ENCODE measurements at places on chromosomes 1 and 21.

DNA sequence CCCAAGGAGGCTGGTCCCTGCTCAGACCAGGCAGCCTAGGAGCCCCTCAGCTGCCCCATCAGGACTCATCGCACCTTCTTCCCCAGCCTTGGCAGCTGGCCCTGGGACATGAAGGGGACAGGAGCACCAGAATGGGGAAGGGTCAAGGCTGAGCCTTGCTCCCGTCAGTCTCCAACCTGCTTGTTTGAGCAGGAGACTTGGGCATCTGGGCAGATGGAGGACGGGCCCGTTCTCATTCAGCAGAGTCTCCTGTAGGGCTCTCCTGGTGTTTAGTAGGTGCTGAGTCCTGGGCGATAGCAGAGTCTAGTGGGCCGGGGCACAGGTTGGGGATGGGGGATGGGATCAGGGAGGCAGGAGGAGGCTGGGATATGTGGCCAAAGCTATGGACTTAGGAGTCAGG, 47.4 kb upstream of the WNT4 start:
- no peak for DNase-seq

- DNase-seq = no peak
These were observed 5.0 kb upstream of the PMVK start for GRCh38 chr1:154941333-154942013.

- DNase-seq = no peak
These were observed 48.8 kb downstream of the ARHGEF10L start for GRCh38 chr1:17588048-17588871.

DNA sequence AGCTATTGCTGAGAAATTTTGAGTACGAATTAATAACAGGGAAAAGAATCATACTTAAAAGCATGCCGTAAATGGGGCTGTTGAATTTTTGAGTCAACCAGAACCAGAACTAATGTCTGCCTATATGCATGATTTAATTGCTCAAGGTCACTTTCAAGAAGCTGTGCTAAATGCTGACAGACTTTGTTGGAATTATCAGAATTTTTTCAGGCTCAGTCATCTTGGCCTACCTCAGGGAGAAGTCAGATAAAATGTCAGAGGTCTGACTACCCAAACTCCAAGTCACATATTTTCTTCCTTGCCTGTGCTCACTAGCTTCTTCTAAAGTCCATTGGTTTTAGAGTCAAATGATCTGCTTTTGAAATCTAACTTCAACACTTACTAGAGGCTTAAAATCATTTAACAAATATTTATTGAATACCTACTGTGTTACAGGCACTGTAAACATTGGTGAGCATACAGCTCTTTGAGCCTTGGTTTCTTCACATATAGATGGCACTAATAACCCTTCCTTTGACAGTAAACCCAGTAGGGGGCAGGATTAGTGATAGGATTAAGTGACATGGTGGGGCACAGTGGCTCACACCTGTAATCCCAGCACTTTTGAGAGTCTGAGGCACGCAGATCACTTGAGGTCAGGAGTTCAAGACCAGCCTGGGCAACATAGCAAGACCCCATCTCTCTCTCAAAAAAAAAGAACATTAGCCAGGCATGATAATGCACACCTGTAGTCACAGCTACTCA, 121.2 kb upstream of the SLC44A3 start:
- DNase-seq = no peak

- DNase-seq = no peak
These were observed 14.1 kb upstream of the RAB42 start for GRCh38 chr1:28577738-28578536.

- DNase-seq = no peak
These were observed 79.7 kb upstream of the RUNX3 start for GRCh38 chr1:25009671-25010262.
